Dermis microvascular lymphatic vessel endothelial cell (primary cell): ENCODE measurements at places on chromosomes 2 and 18.

DNA sequence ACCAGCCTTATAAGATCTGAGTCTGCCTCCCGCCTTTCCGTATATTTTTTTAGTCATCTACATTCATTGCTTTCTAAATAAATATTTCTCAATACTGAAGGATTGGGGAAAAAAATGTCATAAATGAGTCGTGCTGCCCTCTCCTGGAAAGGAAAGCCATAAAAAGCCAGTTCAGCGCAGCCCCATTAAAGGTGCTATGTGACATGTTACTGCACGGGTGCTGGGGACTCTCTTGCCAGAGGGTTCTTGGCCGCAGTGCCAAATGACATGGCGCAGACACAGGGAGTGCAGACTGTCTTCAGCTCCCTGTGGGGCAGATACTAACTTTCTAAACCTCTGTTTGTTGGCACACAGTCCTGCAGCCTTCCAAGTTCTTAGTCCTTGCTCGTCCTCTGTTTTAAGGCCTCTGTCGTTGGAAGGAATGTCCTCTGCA is 53.7 kb upstream of the MAP3K20 start:
- no peak for DNase-seq

DNA sequence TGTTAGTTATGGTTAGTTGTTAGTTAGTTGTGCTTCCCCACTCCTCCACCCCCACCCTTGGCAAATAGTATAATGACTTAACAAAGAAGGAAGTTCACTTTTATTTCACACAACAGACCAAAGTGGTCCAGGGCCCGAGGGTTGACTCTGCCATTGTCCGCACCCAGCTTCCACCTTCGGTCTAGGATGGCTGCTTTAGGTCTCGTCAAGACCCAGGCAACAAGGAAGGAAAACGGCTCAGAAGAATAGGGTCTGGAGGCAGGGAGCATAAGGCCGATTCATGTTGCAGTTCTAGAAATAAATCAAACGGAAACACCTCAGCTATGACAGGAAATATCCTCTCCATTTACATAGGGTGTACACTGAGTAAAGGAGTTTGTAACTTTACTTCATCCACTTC is 206.0 kb upstream of the CXCR4 start:
- DNase-seq, result no peak

- DNase-seq, result no peak
Observed at GRCh38 chr2:212195626-212196025, 343.0 kb downstream of the ERBB4 start.

- DNase-seq, result peak; percentile 5
Observed at GRCh38 chr18:3499501-3499900, 49.5 kb downstream of the TGIF1 start.

DNA sequence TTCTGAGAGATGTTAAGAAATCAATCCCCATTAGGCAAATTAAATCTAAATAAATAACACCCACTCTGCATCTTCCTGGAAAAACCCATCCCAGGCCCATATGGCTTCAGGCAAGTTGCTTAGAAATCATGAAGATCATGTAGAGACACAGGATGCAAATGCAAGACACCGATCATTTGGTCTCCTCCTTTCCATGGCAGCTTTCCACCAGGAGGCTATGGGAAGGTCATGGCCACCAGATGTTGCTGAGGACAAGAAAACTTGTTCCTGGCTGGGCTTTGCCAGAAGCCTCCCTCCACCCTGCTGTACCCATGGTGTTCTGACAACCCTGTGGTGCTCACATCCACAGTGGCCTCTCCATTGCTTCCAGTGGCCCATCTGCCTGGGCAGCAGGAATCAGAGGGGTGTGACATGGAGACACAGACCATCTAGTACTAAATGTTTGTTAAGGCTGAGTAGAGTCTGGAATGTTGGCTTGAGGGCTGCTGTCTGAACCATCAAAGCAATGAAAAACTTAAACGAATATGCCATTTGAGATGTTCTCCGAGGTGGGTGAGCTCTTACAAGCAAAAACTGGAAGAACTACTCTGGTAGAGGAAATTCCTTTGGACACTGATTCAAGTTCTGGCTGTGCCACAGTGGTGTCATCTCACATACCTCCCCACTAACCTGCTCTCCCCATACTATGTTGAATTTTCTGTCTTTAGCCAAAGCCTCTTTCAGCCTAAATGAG is 293.2 kb downstream of the TNS1 start:
- no peak for DNase-seq
